ENCODE measurements at places on chromosomes 11 and 22. TPM values are rescaled to one million over a fixed set of nuclear protein-coding genes. Genes with fewer than 3 reads are reported as not detected.
A peak's percentile ranks its signal among the peaks of the same experiment; 100 is the strongest.

DNA sequence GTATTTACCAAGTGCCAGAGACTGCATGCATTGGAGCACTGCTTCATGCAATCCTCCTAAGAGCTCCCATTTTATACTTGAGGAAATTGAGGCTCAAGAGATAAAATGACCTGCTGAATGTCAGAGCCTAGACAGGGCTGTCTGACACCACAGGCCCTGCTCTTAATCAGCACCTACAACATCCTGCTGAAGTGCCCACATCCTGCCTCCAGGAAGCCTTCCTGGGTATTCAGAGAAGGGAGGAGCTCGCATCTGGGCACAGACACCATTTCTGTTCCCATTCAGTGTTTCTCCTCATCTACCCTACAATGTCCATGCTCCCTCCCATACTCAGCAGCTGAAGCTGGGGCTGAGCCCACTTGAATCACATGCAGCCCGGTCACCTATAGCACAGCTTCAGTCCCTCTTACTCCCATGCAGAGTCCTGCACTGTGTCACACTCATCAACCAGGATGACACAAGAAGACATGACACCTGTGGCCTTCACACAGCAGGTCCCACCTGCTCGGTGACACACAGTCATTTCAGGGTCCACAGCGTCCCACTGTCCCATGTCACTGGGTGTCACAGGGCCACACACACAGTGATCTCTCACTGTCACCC lies 53.1 kb downstream of the PDE2A start:
- DNase-seq: no peak

- DNase-seq: no peak
These were observed 848.7 kb downstream of the OPCML start for GRCh38 chr11:132683602-132684001.

DNA sequence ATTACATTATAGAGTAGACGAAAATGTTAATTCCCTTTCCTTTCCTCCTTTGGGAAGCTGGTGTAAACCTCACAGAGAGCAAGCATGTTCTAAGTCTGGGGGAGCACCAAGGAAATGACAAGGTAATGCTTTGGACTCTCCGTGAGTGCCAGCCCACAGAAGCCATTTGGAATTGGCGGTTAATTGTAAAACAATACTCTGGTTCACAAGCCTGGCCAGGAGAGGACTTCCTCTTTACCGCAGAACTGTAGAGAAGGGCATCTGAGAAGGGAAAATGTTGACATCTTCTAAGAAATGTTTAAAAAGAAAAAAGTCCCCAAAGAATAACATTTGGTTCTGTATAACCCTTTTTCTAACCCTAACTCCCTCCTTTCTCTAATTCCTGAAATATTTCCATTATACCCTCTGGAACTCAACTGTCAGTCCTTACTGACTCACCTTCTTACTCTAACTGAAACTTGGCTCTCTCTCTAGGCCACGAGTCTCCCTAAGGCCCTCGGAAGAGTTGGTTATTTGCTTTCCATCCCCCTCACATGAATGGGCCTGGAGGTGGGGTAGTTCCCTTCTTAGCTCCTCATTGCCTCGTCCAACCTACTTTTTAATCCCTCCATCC lies 379.8 kb downstream of the SOX6 start:
- no peak for DNase-seq

GRCh38 chr22:39732625-39733024 lies 160.9 kb downstream of the ENTHD1 start:
- no peak for DNase-seq

GRCh38 chr11:86403458-86403857 lies 28.8 kb downstream of the CCDC81 start:
- DNase-seq: no peak

- DNase-seq: no peak
These were observed 76.4 kb upstream of the MTNR1B start for GRCh38 chr11:92892802-92893684.

- no peak for DNase-seq
These were observed 1049.5 kb downstream of the TBC1D22A start for GRCh38 chr22:47811971-47812370.

- DNase-seq: no peak
These were observed 11.0 kb upstream of the MUC5B start for GRCh38 chr11:1211838-1212237.

DNA sequence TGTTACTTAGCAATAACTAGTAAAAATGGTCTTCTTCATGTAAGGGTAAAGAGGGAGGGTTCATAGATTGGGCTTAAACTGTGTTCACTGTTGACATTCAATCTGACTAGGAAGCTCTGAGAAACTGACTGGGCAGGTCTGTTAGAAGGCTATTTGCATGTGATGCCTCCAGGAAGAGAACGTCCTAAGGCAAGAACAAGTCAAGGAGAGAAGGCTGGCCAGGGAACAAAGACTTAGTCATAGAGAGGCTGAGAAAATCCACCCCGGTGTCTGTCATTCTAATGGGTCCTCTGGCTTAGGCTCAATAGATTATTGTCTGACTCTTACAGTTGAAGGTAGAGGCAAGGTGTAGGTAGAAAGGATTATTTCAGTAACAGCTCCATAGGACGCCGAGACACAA lies 50.3 kb upstream of the CD44 start:
- DNase-seq: no peak

GRCh38 chr11:67351275-67352005 lies 1.9 kb downstream of the POLD4 start:
- no peak for DNase-seq

- no peak for DNase-seq
These were observed 1598.5 kb downstream of the LRRC4C start for GRCh38 chr11:39860931-39861330.

DNA sequence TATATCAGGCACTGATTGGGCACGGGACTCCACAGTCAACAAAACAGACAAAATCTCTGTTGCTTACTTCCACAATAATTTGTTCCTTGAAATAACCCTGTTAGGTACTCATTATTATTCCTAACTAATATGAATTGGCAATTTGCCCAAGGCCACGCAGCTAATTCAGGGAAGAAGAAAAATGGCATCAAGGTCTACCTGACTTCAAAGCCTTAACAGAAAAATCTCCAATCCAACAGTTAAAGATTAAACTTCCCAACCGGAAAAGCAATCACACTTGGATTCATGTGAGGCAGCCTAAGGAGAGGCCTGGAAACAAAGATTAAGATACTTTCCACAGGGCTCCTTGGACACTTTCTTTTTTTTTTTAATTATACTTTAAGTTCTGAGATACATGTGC lies 68.9 kb downstream of the PRCP start:
- no peak for DNase-seq

DNA sequence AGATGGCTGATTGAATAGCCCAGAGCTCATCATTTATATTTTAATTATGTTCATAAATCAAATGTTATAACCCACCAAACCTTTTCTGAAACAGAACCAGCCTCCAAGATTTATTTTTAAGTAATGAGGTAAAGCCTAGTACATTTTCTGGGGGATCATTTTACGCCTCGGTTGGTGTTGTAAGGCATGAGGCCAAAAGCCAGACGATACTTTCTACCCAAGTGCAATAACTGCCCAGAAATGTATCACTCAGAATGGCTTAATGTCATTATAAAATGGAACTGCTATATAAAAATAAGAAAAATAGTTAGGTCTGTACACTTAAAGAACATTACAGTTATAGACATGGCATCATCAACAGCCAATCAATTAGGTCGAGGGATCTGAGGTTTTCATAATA lies 283.3 kb downstream of the CADM1 start:
- DNase-seq: no peak

- DNase-seq: no peak
These were observed 121.1 kb upstream of the TMEM45B start for GRCh38 chr11:129694538-129694937.

- peak; percentile 25 for DNase-seq
These were observed 9.9 kb downstream of the PCSK7 start for GRCh38 chr11:117221775-117222517.

DNA sequence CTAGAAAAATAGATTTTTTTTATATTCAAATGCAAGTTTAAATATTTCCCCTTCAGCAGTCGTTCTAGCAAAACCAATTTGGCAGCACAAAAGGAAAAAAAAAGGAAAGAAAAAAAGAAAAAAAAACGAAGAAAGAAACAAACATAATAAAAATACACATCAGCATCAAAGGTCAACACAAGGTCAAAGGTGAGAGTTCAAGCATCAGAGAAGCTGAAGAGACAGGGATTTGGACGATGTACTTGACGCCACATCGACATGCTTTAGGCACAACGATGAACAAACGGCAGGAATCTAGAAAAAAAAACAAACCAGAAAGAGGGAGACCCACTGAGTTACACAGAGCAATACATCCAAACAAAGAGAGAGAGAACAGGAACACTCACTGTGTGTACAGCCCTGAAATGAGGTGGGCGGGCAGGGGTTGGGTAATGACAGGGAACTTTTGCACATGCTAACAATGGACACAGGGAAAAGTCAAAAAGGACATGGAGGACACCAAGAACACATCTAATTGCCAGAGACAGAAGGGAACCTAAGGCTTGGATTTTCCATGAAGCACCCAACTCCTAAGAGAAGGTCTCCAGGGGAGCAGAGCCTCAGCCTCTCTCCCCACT lies 19.8 kb upstream of the RAPSN start:
- no peak for DNase-seq

GRCh38 chr22:19970479-19971275 lies 29.1 kb upstream of the TXNRD2 start:
- DNase-seq: peak; percentile 71

DNA sequence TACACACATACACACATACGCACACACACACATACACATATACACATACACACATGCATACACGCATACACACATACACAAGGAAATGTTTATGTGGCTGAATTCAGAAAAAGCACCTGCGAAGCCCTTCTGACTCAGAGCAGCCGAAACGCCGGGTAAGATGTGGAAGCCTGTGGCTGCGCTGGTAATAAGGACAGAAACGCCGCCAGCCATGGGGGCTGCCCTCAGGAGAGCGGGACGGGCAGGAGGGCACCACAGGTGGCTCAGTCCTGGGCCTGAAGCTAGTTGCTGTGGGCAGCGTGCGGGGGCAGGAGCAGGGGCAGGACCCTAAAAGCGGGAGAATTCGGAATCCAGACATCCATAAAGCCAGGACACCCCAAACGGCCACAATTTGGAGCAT lies 378.3 kb downstream of the BRD1 start:
- no peak for DNase-seq

DNA sequence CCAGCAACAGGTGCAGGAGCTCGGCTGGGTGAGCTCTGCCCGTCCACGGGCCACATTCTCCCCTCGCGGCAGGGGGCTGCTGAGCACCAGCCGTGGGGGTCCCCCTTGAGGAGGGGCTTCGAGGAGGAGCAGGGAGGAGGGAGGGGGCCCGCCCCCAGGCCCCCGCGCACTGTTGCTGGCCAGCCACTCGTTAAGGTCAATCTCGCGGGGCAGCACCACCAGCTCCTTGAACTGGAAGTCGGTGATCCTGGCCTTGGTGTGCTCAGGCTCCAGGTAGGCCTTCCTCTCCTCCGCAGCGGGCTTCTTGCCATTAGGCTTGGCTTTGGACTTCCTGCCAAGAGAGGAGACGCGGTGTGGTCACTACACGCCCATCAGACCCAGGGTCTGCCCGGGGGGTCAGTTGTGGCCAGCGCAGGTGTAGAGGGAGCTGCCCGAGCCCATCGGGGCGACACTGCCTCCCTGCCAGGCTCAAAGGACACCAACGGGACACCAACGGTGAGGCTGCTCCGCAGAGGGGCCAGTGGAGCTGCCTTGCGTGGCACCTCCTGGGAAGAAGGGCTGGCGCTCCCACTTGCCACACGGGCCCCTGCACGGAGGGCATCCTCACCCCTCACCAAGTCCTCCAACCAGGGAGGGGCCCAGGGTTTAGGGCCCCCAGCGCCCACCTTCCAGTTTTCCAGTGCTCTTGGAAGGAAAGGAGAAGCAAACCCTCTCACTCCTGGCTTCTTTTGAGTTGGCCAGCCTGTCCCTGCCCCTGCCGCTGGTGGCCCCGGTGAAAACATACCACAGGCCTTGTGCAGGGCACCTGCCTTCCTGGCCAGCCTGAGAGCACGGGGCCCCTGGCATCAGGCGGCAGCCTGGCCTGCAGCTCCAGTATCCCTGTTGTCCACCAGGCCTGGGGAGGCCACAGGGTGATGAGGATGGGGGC lies 5.8 kb downstream of the MOB2 start:
- no peak for DNase-seq

- DNase-seq: no peak
These were observed 5.0 kb downstream of the NFAM1 start for GRCh38 chr22:42427167-42427566.

DNA sequence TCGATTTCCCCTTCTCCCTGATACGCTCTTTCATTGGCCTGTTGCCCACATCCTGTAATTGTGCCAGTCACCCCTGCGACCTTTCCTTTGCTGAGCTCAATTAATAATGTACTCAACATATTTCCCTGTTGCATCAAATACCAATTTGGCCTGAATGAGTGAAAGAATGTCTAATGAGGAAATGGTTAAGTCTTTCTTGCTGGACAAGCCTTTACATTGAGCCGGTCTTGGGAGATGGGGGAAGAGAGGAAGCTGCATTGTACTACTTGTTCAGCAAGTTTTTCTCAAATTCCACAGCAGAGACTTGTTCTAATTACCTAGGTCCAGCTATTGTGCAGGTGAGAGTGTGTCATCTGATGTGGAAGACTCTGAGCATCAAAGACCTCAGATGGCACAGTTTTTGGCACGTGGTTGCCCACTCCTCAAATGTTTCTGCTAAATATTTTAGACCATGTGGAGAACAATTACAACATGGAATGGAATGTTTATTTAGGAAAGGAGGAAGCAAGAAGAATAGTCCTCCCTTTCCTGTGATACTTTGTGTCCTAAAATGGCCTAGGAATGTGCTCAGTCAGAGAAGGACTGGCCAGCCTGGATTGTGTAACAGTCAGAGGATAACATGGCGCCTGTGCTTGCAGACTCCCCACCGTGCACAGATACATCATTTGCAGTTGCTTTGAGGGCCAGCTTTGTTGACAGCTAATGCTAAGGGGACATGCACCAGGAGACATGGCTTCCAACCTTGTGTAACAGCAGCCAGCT lies 129.5 kb upstream of the E2F8 start:
- DNase-seq: no peak

- DNase-seq: no peak
These were observed 390.1 kb downstream of the CTTN start for GRCh38 chr11:70788248-70789022.

NPAS4 gene
- total RNA-seq: not detected

MUC5AC gene
- total RNA-seq: not detected

FGF3 gene
- total RNA-seq: not detected

MS4A2 gene
- 2.5 TPM for total RNA-seq

TREH gene
- total RNA-seq: not detected

DGAT2 gene
- total RNA-seq: 67.7 TPM

LMO2 gene
- total RNA-seq: 28.9 TPM

TECTA gene
- 1.1 TPM for total RNA-seq

IRAG1 gene
- total RNA-seq: 10.3 TPM

Data from omental fat pad (tissue), 4 donors.